ENCODE measurements at places on chromosomes 13 and 19.

- no peak for DNase-seq
These were observed 16.7 kb upstream of the PLPP2 start for GRCh38 chr19:307793-308420.

DNA sequence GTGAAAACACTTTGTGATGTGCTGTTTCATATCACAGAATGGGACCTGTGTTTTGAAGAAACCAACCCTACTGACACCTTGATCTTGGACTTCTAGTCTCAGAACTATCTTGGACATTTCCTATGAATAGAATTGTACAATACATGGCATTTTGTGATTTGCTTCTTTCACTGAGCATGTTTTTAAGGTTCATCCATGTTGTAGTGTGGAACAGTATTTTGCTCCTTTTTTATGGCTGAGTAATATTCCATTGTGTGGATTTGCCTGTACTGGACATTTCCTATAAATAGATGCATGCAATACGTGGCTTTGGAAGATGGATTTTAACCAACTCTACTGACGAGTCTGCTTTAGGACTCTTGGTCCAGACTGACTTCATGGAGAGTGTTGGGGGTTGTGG lies 46.8 kb downstream of the VAV1 start:
- DNase-seq = no peak

- DNase-seq = no peak
These were observed 302.6 kb downstream of the LIG4 start for GRCh38 chr13:107912745-107913144.

GRCh38 chr13:23673354-23673753 lies 103.1 kb downstream of the TNFRSF19 start:
- peak; percentile 35 for DNase-seq

- DNase-seq = no peak
These were observed 56.6 kb downstream of the FRY start for GRCh38 chr13:32087955-32088747.

GRCh38 chr13:49417161-49417560 lies 26.7 kb downstream of the CAB39L start:
- DNase-seq = no peak

DNA sequence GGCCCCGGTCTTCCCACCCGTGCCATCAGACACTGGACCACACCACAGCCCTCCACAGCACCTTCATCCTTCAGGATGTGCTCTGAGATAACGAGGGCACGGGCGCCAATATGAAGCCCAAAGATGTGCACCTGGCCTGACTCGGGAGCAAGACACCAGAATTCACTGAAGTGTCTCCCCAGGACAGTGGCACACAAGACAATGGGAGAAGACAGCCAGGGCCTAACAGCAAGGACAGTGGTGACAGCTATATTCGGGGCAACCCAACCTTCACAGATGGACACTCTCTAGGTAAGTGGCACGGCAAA lies 7.2 kb downstream of the DDX39A start:
- no peak for DNase-seq

- DNase-seq = no peak
These were observed 78.5 kb downstream of the FGF9 start for GRCh38 chr13:21749410-21749809.

GRCh38 chr13:44866411-44866911 lies 122.8 kb downstream of the NUFIP1 start:
- DNase-seq = no peak

GRCh38 chr19:43533546-43534304 lies 737 bp downstream of the ZNF575 start:
- peak; percentile 99 for DNase-seq

GRCh38 chr13:22114630-22115311 lies 443.9 kb downstream of the FGF9 start:
- no peak for DNase-seq

DNA sequence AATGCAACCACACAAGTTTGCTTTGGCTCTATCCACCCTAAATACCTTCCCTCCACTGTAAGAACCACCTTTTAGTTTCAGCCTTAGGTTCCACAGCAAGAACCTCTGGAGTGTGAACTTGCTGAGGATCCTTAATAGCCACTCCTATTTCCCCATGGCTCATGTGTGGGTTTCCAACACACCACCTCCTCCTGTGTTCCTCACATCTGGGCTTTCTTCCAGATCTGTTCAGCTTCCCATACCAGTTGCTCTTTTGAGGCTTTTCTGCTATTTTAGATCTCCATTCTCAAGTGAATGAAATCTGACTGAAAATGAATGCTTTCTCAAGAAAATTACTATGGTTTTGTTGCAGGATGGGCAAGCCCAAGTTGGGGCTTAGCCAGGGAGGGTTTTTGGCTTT lies 104.8 kb upstream of the MIR17HG start:
- DNase-seq = no peak

DNA sequence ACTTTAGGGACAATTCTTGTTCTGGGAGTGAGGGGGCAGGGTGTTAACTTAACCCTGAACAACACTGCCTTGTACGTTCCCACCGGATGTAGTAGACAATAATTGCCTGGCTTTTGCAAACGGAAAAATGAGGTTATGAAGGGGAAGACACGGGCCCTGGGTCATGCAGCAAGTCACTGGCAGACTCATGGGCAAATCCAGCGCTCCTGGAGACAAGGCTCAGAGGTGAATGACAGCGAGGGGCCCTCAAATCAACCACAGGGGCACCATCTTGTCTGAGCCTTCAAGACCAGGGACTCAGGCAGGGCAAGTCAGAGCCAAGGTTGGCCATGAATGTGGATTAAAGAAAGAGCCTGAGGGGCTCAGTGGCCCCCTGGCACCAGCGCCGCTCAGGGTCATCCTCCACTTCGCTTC lies 2.8 kb downstream of the RASA3 start:
- no peak for DNase-seq

DNA sequence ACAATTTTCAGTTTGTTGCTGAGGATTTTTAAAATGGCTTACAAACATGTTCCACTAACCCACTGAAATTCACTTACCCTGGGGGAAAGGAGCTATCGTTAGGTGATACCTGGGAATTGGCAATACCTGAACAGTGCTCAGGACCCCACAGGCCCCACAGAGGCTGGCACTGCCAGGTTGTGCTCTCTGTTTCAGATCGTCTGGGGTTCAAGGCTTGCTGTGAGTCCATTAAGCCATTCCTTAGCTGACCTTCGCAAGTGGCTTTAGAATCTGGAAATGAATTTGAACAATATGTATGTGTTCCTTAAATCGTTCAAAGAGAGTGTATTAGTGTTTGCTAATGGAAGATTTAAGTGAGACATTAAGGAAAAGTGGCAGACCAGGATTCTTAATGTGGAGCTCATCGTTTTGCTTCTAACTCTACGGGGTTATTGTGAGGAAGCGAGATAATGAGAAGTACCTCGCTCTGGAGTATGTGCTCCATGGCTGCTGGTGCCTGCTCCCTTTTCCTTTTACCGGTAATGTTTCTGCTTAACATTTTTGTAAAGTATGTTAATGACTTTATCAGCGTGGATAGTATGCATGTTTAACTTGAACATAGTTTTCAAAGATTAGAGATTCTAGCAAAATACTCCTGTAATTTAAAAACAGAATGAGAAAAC lies 13.6 kb downstream of the KLF5 start:
- no peak for DNase-seq

GRCh38 chr13:30473675-30474074 lies 7.9 kb upstream of the HMGB1 start:
- DNase-seq = no peak

GRCh38 chr19:58009666-58010301 lies 7.2 kb upstream of the ZNF606 start:
- peak; percentile 98 for DNase-seq

DNA sequence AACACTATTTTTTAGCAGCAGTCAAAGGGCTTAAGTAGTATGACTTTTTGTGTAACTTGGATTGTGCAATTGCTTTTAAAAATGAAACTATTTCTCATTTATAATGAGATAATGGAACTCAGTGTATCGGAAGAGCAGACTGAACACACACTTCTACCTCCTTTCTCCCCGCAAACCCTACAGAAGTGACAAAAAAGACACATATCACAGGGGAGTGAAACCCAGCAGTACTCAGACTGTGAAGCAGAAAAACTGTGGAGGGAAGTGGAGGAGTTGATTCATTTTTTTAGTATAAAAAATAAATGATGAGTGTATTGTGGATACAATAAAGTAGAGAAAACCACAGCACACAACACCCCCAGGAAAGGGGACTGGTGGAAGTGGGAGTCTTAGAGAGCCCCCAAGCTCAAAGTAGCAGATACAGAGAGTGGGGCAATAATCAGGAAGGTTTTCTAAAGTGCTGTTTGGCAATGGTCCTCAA lies 9.7 kb downstream of the LPAR6 start:
- DNase-seq = no peak

- DNase-seq = no peak
These were observed 512 bp upstream of the REX1BD start for GRCh38 chr19:18587962-18588610.

DNA sequence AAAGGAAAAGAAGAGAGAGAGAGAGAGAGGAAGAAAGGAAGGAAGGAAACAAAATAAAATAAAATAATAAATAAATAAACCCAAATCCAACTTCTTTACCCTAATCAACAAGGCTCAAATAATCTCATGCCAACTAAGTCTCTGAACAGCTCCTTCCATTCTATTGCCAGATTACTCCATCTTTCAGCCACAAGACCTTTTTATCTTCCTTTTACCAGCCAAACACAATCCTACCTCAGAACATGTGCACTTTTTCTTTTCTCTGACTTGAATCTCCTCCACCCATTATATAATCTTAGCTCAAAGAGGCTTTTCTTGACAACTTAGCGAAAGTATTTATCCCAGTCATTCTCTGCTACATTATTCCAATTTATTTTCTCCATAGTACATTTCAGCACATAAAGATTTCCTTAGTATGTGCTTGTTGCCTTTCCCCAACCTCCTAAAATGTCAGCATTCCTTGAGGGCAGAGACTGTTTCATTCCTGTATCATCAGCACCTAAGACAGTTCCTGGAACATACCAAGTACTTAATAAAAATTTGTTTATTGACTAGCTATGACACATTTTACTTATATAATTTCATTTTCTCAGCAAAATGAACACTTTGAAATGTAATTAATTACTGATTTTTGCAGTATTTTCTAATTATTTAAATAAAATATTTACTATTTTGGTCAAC lies 33.5 kb upstream of the USPL1 start:
- no peak for DNase-seq

- DNase-seq = peak; percentile 59
These were observed 592.3 kb downstream of the FGF9 start for GRCh38 chr13:22263185-22263584.

DNA sequence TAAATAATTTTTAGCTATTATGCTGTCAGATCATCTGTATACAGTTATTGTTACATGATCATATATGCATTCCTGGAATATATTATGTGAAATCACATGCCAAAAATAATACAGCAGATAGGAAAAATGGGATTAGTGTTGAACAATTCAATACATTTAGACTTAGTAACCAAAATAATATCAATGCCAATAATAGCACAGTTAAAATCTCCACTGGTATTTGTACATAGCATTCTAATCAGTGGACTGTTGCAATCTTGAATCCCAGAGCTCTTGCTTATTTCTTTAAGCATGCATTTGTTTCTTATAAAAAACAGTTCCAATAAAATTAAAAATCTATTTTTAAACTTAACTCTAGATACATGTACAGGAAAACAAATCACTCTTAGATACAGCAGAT lies 2772.2 kb downstream of the PCDH9 start:
- DNase-seq = peak; percentile 57

- peak; percentile 27 for DNase-seq
These were observed 92.9 kb downstream of the SOX1 start for GRCh38 chr13:112159575-112160547.

DNA sequence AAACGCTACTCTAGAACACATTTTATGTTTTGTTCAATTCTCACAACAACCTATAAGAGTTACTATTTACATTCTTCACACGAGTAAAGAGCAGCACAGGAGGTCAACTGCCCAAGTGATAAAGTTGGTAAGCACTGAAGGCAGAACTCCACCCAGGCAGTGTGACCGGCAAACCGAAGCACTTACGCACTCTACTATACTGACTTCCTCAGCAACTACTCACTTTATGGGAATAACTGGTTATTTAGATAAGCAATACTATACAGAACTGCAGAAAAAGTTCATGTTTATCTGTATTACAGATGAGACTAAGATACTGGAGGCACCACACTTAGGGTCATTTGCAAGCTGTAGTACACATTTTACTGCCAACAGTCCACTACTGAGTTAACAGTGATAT lies 28.8 kb downstream of the FOXO1 start:
- DNase-seq = no peak

DNA sequence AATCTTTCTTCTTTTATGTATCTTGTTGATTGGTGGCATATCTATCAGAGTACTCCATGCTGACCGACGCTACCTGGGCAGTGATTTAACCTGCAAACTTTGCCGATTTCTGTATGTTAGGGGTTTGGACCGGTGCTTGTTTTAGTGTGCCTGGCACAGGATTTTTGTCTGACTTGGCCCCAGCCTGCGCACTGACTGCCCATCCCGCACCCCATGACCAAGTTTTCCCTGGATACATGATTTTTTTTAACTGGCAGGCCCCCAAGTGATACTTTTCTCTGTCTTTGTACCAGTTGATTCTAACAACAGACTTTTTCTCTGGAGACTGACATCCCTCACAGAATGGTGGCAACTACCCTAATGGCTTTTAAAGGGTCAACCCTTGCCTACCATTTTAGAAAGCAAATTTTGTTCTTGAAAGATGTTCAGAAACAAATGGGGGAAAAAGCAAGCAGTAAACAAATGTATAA lies 69.0 kb upstream of the C1QTNF9B start:
- no peak for DNase-seq

GRCh38 chr19:34512254-34512822 lies 30.8 kb downstream of the WTIP start:
- no peak for DNase-seq

DNA sequence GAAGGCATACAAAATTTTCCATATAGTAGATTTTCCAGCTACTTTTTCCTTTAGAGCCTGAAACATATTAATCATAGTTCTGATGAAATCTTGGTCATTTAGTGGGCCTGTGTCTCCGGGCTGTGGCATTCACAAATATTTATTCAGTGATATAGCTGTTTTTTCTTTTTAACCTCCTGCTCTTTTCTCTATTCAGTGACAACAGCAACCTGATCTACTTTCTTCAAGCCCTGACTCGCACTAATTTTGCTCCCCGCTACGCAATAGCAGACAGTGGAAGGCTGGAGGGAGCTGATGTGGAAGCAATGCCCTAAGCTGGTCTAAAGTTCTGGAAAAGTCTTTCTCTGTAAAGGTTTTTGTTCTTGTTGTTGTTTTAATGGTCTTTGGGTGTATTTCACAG lies 289.7 kb downstream of the SLITRK6 start:
- no peak for DNase-seq

GRCh38 chr13:74560325-74560724 lies 426.1 kb upstream of the KLF12 start:
- no peak for DNase-seq

DNA sequence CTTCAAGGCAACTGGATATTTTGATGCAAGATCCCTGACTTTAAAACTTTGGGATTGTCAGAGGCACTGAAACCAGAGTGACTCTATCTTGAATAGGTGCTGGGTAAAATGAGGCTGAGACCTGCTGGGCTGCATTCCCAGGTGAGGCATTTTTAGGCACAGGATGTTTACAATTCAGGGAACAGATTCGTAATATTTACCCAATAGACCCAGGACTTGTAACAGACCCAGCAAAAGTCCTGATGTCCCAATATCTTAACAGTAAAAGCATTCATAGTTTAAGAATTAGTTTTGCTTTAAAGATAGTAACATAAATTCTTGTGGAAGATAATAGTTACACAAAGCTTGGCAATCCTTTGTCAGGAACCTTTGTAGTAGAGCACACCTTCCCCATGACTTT lies 166.2 kb downstream of the FGF14 start:
- DNase-seq = no peak

Measured in eye (tissue), 1 donor.